ENCODE measurements at places on chromosomes 3 and 15. TPM values are rescaled to one million over a fixed set of nuclear protein-coding genes. Genes with fewer than 3 reads are reported as not detected.

MKRN2OS gene
- total RNA-seq = not detected

DZIP3 gene
- 15.8 TPM for total RNA-seq

CHRD gene
- 1.7 TPM for total RNA-seq

SEMA6D gene
- total RNA-seq = 10.5 TPM

LEO1 gene
- total RNA-seq = 24.5 TPM

CEP70 gene
- total RNA-seq = 30.7 TPM

ANKRD34C gene
- not detected for total RNA-seq

HIGD2B gene
- not detected for total RNA-seq

EPHB1 gene
- total RNA-seq = 0.52 TPM

ZCWPW2 gene
- total RNA-seq = 0.91 TPM

HDAC11 gene
- 12.9 TPM for total RNA-seq

PKM gene
- total RNA-seq = 2,152 TPM

CHCHD6 gene
- 12.0 TPM for total RNA-seq

C2CD4A gene
- total RNA-seq = 0.26 TPM

ILDR1 gene
- total RNA-seq = not detected

RPP25 gene
- total RNA-seq = 4.0 TPM

TRH gene
- total RNA-seq = 0.13 TPM

PIF1 gene
- 9.9 TPM for total RNA-seq

CAPN3 gene
- total RNA-seq = 1.9 TPM

MYH15 gene
- 0.22 TPM for total RNA-seq

FSD2 gene
- not detected for total RNA-seq

GOLGA8G gene
- total RNA-seq = not detected

EPHA6 gene
- not detected for total RNA-seq

EFCAB12 gene
- total RNA-seq = 0.22 TPM

ECE2 gene
- total RNA-seq = not detected

EXD1 gene
- not detected for total RNA-seq

SLC22A14 gene
- 0.32 TPM for total RNA-seq

CPEB1 gene
- total RNA-seq = 36.4 TPM

MEX3B gene
- total RNA-seq = 3.1 TPM

DAPK2 gene
- total RNA-seq = 14.8 TPM

SCN11A gene
- total RNA-seq = 0.11 TPM

CCDC66 gene
- 32.9 TPM for total RNA-seq

CEMIP gene
- total RNA-seq = 1,735 TPM
